NCI-H1694 treated with DMSO at 0.1 percent for 48 hours (cell line): ENCODE measurements at places on chromosomes 2 and 18.
A peak's percentile ranks its signal among the peaks of the same experiment; 100 is the strongest.

DNA sequence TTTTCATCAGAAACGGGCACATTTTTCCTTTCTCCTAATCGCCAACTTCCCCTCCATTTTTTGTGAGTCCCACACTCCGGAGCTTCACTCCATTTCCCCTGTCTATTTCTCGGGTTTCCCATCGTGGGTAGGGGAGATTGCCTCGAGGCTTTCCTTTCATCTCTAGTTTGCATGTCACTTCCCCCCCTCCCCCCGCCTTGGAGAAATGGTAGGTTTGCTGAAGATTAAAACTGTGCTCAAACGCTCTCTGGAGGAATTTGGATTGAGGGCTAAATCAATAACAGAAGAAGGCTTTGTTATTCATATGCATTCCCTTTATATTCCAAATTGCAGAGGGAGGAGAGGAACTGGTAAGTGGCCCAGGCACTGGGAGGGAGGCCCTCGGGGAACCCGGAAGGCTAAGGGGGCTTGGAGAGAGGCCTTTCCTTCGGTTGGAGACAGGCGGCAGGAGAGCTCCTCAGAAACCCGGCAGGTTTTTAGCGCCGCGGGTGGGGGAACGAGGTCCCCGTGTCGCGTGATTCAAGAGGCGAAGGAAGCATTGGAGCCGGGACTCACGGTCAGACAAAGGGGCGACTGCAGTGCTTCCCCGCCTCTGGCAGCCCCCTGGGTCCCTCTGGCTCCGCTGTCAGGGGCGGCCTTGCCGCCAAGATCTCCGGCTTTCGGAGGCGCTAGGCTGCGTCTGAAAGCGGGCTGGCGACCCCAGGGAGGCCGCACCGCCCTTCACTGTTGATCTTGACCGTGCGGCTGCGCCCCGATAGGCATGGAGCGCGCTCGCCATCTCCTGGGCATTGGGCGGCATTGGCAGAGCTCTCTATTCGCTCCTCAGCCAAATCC lies 2.4 kb upstream of the HOXD12 start:
- peak; percentile 72 for DNase-seq

DNA sequence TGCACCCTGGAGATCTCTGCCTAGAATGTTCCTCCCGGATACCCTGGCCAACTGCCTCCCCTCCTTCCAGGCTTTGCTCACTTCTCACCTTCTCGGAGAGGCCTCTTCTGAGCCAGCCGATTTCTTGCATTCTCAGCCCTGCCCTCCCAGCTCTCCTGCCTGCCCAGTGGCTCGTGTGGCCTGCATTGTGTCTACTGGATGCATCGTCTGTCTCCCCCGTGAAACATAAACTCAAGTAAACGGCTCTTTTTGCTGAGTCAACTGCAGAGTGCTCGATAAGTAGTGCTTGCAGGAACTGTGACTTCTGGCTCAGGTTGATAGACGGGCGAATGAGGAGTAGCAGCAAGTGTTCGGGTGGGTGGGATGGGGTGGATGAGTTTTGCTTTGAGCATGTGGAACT lies 112.5 kb upstream of the ODC1 start:
- DNase-seq = no peak

DNA sequence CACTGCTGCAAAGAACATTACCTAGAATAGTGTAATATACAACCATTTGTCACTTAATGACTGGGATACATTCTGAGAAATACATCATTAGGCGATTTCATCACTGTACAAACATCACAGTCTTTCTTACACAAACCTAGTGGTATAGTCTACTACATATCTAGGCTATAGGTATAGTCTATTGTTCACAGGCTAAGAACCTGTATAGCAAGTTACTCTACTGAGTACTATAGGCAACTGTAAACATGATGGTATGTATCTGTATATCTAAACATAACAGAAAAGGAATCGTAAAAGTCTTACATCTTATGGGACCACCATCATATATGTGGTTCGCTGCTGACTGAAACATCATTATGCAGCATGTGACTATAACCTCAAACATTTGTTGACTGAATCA lies 21.4 kb downstream of the SP3 start:
- no peak for DNase-seq

- no peak for DNase-seq
These were observed 18.9 kb downstream of the SAG start for GRCh38 chr2:233326500-233326899.

- DNase-seq = no peak
These were observed 66.7 kb downstream of the PDE1A start for GRCh38 chr2:182359990-182360662.
